Activated T-cell treated with anti-CD3 and anti-CD28 coated beads, Interleukin-2, amount 50 U/mL, for 4 hours (primary cell): ENCODE measurements at places on chromosomes 1 and 21.

DNA sequence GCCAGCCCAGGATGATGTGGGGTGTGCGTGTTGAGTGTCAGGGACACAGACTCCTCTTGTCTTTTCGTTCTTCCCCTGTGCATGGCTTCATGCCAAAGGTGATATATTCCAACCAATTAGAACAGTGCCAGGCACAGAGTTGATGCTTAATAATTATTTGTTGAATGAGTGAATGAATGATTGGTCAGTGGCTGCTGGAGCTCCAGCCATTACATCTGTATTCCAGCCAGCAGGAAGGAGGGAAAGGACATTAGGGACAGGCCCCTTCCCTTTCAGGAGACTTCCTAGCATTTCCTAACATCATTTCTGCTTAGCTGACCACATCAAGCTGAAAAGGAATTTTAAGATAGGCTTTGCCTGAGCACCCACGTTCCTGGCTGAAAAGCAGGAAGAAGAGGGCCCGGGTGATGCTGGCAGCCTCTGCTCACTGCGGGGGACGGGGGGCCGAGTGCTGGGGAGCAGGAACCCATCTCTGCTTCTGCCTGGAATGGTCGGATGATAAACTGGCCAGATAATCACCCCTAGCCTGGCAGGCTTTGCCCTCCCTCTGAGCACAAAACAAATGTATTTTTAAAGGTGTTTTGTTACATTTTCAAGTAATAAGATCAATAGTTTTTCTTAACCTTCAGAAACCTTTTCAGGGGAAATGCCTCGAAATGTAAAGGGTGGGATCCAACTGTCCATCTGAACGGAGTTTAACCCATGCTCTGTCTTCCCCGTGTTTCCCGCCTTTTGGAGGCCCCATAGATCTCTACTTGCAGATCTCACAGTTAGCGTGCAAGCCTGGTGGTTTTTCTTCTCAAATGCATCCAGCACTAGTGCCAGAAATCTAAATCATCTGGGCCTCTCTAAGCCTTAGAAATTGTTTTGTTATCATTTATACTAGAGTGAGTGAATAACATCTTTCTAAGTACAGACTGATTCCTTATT lies 39.0 kb downstream of the SLC37A1 start:
- DNase-seq: no peak

DNA sequence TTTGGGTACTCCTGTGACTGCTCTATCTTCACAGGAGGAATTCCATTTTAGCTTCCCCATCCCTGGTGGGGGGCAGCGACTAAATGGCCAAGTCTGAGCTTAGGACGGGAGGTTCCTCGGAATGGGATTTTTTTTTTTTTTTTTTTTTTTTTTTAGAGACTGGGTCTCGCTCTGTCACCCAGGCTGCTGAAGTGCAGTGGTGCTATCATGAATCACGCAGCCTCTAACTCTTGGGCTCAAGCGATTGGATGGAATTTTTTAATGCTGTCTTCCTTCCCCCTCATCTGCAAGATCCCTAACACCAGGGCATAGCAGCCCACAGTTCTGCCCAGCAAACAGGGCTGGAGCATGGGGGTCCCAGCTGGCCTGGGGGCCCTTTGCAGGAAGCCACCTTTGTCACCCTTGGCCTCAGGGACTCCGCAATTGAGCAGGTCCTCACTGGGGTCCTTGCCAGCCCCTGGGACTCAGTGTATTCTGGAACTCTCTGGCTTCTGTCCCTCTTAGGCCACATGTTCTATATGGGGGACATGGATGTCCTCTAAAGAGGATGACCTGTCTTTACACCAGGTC lies 13.1 kb upstream of the EDN2 start:
- no peak for DNase-seq

DNA sequence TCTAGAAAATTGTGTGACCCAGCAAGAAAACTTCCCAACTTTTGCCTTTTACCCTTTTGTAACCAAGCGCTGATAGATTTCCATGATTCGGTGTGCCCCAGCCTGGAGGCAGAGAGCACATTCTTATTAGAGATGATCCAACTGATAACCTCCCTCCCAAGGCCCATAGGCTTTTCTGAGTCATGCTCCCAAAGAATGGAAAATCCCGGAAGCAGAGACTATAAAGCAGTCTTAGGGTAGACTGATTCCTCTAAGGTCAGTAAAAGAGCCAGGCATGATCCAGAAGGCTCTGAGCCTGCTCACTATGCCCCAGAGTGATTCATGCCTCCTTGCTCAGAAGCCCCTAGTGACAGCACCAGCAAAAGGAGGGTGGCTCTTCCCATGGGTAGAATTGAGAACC lies 4.3 kb downstream of the CAMK1G start:
- no peak for DNase-seq

GRCh38 chr1:53295726-53296116 lies 32.1 kb downstream of the LRP8 start:
- no peak for DNase-seq

DNA sequence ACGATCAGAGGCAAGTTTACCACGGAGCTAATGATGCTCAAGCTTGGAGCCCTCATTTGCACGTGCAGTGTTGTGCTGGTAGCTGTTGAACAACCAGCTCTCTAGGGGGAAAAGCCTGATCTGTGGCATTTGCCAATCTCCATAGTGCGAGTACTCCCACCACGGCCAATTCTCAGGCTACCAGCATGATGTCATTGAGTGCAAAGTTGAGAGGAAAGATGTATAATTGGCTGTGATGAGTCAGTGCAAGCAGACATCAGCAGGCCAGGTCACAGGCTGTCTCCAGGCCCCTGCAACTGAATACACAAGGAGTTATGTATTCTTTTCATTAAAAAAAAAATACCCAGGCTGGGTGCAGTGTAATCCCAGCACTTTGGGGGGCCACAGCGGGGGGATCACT lies 233.1 kb upstream of the VAMP3 start:
- no peak for DNase-seq

DNA sequence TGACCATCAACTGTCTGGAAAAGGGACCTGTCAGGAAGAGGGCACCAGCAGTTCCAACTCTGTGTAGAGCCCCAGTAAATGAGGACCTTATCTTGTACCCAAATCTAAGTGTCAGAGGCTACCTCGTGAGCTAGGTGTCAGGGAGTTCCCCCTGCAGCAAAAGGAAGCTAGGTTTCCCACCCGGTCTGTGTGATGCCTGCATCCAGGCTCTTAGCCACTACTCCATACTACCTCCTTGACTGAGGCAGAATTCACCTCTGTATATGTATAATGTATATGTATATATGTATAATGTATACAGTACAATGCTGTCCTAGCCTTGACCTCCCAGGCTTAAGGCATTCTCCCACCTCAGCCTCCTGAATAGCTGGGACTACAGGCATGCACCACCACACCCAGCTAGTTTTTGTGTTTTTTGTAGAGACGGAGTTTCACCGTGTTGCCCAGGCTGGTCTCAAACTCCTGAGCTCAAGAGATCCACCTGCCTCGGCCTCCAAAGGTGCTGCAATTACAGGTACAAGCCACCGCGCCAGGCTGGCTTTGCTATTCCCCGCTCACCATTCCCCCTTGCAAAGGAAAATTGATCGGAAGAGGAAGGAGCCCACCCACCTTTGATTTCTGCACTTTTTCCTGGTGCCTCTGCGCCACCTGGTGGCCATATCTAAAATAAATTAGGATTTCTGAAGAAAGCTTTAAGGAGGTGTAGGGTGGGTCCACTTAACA lies 15.7 kb upstream of the LUZP1 start:
- DNase-seq: peak; percentile 32

DNA sequence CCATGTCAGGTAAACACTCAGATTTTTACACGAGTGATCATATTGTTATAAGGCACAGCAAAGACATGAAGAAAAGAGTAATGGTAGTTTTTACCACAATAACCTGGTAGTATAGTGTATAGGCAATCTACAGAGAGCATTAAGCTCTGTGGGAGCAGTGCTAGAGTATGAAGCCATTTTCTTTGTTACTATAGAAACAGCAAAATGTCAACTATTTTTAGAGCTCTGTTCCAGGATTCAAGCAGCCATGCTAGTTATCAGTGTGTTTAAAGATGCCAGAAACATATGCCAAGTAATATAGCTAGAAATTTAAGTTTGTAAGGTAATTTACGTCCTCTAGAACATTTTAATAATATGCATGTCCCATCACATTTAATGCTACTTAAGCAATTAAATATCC lies 77.6 kb upstream of the RGS18 start:
- DNase-seq: no peak

- DNase-seq: no peak
These were observed 19.4 kb upstream of the CLIC6 start for GRCh38 chr21:34649400-34649799.

DNA sequence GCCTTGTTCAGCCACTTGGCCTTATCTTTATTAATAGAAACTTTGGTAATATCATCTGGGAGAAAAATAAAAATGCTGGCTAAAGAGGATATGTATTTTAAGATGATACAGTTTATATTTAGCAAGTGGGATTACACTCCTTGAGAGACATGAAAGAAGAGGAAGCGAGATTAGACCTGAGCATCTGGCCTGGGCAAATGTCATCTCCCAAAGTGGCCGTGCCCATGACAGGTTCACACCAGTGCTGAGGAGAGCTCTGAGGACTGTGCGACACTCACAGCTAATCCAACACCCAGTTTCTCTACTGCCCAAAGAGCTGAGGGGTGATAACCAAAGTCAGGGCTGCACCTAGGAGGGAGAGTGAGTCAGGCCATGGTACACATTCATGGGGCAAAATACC lies 121.7 kb upstream of the DUSP10 start:
- no peak for DNase-seq

DNA sequence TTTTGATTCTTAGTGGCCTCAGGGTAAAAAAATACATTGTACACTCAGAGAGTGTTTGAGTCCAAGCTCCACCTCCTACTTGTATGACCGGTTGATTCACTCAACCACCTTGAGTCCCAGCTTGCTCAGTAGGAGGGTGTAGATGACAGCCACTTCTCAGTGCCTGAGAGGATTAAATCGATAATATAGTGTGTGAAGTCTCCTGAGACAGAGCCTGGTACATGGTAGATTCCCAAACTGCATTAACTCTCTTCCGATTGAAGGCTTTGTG lies 38.4 kb downstream of the NCMAP start:
- DNase-seq: no peak

- DNase-seq: no peak
These were observed 1.7 kb downstream of the EPHX4 start for GRCh38 chr1:92031281-92032110.

- DNase-seq: no peak
These were observed 15.2 kb downstream of the LRRC71 start for GRCh38 chr1:156935505-156936128.

GRCh38 chr1:117930484-117930883 lies 945 bp downstream of the WDR3 start:
- no peak for DNase-seq

DNA sequence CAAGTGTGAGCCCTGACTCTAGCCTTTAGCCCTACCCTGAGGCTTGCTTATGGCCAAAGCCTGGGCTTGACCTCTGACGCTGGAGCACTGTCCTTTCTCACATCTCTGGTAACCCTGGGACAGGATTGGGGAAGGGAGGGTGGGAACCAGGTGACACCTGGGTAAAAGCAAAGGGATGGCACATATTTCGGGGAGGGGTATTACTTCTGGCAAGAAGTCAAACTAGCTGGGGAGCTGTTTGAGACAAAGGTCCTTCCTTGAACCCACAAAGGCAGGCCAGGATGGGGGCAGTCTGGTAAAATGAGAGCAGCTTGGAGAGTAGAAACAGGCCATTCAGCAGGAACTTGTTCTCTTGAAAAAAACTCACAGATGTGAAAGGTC lies 2.0 kb downstream of the MOB3C start:
- DNase-seq: no peak

- no peak for DNase-seq
These were observed 49.8 kb downstream of the SMYD2 start for GRCh38 chr1:214330715-214331114.

DNA sequence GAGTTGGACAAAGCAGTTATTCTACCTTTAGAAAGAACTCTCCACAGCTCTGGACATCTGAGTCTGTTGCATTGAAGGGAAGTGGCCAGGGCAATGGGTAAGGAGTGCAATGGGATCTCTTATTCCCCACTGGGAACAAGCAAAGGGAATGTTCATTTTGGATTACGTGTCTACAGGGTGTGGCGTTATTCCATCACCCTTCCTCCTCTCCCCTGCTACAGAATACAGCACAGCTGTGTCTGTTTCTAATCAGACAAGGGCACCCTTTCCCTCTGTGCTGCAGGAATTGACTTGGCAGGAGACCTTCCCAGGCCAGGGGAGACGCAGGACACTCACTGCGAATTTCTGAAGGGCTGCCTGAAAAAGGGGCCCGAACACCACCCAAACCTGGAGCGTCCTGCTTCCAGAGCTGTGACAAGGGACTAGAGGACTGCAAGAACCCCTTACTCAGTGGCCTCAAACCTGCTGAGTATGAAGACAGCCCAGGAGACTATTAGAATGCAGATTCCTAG lies 163.6 kb upstream of the RAB4A start:
- no peak for DNase-seq

DNA sequence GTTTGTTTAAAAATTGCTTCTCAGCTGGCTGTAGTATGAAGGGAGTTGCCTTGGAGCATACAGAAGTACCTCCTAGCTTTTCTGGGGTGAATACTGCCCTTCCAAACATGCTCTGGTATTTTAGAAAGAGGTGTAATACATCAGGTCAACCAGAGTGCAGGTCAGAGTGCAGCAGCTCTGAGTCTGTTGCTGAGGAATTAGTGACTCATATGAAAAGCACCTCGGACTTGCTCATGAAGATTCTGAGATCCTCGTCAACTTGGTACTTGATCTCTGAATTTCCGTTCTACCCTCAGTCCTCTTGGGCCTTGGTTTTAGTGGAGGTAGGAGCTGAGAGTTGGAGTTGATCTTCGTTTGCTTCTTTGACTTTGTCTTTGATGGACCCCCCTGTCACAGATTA lies 67.3 kb downstream of the NOS1AP start:
- DNase-seq: no peak

DNA sequence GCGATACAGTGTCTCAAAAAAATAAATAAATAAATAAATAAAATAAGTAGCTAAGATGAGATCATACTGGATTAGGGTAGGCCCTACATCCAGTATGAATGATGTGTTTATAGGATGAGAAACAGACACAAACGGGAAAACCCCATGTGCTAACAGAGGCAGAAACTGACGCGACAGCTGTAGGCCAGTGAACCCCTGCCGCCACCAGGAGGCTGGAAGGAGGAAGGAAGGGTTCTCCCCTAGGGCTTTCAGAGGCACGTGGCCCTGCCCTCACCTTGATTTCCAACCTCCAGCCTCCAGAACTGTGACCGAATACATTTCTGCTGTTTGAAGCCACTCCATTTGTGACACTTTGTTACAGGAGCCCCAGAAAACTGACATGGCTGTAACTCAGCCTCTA lies 38.5 kb downstream of the CHD5 start:
- no peak for DNase-seq

- no peak for DNase-seq
These were observed 4.6 kb upstream of the FAM167B start for GRCh38 chr1:32242341-32242851.

- no peak for DNase-seq
These were observed 41.8 kb downstream of the RUNX3 start for GRCh38 chr1:24888061-24888970.

GRCh38 chr1:116574581-116575291 lies 3.9 kb upstream of the CD58 start:
- peak; percentile 59 for DNase-seq

DNA sequence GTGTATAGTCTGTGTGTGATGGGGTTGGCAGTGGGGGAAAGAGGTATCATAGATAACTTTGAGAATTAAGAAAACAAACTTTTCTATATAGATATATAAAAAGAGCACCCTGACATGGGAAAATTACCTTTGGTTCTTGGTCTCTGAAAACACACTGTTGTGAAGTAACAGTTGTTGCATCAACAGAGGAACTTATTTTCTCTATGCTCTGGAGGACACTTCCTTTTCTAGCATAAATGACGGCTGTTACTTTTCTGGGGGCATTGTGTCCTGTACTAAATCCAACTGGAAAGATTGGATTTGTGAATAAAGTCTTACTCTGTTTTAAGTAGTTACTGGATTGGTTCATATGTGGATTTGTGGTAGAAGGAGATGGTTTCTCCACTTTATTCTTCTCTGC lies 12.6 kb downstream of the LRIF1 start:
- no peak for DNase-seq
